ENCODE measurements at places on chromosomes 7 and 10.

DNA sequence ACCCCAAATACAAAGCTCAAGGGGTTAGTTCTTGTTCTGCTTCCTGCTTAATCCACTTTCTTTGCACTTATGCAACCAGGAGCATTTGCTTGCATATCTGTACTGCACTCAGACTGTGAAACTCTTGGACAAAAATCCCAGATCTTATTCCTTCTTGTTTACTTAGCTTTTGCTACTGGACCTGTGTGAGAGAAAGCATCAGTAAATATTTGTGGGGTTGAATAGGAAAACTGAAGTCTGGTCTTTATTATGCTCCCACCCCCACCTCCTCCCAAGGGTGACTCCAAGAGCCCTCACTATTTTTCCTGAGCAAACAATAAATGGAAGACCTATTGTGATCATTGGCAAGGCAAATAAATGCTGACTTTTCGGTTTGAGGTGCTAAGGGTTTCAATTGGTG, 57.1 kb upstream of the VSTM2A start:
- DNase-seq: no peak

DNA sequence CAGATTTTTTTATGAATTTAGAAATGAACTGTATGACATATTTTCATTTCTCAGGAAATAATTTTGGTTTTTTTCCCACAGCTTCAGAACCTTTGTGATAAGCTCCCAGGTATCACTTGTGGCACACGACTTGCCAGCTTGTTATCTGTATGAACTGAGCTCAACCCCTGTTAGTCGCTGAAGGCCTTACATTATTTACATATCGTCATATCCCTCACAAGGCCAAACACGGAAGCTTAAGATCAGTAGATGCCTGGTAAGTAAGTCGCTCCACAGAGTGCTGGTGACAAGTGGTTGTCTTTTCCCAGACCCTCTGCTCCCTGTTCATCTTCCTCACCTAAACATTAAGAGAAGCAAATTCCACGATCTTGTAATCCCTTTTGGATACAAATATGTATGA, 55.2 kb downstream of the RAPGEF5 start:
- no peak for DNase-seq

- no peak for DNase-seq
Observed at GRCh38 chr7:138105221-138105620, 29.0 kb downstream of the AKR1D1 start.

DNA sequence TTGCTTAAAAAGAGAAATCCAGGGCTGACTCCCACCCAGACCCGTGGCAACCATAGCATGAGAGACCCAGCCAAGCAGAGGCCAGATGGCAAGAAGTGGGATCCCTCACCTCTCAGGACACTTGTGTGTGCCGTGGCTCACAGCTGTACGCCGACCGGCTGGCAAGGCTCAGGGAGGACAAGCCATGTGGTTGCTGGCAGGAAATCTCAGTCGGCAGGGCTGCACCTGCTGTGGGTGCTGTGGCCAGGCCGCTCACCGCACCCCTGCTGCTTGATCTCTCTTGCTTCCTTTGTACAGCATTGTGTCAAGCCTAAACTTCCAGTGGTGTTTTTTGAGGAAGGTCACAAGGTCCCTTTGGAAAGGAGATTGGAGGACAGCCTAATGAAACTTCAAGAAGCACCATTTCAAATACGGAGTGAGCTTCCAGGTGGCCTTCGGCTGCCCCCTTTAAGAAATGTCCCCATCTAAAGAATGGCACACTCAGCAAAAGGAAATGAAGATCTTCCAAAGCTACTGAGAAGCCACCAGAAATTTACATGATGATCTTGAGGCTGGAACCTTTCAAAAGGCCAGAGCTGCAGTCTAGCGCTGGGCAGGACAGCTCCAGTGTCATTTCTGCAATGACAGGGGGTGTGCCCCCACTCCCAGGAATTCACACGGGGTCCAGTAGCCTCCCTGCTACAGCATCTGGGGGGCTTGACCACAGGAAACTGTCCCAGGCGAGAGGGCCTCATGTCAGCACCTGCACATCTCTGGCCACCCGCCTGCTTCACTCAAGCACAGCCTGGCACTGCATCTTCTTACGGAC, 409.0 kb upstream of the MGMT start:
- no peak for DNase-seq

DNA sequence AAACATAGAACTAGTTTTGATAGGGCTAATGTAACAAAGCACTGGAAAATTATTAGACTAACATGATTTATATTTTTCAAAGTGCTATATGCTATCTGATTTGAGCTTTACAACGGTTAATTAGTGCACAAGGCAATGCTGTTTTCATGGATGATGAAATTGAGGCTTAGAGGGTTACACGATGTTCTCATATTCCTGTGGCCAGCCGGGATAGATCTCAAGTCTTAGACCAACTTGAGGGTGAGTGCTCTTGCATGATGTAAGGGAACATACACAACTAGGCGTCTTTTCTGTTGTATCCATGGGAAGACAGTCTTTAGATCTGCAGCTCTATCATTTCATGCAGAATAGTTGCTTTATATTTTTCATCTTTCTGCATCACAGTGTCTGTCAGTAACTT, 4.1 kb downstream of the PRPF18 start:
- DNase-seq: no peak

- DNase-seq: no peak
Observed at GRCh38 chr7:84647797-84648757, 453.5 kb upstream of the SEMA3A start.

DNA sequence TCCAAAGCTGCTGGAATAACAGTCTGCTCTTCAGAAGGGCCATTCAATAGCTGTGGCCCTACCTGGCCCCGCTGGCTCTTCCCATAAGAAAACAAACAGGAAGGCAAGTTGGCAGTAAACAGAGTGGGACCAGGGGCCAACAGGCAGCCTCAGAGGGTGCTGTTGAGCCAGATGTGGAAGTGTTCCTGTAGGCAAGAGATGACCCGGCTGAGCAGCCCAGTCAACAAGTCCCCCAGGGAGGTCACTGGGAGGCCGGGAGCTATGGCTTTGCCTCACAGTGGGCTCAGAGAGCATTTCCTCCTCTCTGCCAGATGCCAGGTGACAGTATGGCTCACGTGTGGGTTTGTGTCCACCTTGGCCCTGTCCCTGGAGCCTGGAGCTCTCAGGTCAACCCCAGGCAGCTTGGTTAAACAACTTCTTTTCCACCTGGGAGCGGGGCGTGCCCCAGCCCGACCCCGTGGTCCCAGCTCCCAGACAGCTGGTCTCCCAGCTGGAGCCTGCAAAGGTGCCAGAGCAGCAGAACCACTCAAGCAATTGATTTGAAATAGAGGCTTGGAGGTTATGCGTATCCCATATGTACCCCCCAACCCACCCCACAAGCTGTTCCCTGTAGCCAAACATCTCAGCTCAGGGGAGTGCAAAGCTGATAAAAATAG, 33.8 kb upstream of the LOXL4 start:
- no peak for DNase-seq

DNA sequence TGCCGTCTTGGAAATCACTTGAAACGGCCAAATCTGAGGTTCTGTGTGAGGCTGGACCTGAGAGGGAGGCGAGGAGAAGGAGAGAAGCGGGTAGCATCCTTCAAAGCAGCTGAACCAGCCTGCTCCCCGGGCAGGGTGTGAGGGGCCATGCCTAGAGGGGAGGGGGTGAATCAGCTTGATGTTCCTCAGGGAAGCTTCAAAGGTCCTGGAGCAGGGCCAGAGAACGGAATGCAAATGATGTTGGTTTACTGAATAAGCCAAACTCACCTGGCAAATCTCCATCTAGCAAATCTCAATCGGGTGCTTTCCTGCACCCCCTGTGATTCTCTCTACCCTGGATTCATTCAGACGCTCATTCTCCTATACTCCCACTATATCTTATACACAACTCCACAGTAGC, 226.9 kb downstream of the WDR11 start:
- DNase-seq: peak; percentile 63

DNA sequence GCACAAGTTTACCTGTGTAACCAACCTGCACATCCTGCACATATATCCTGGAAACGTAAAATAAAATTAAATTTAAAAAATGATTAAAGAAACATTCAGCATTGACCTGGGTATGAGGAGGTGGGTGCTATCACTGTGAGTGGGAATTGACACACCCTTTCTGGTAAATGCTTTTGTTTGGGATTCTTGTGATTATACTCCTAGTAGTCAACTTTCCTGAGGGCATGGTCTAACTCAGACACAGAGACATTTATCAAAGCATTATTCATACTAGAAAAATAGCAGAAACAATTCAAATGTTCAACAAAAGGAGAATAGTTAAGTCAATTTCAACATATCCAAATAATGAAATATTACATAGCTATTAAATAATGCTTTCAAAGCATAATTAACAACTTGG, 44.2 kb downstream of the CNNM2 start:
- no peak for DNase-seq

GRCh38 chr10:113329121-113329596, 223.7 kb upstream of the HABP2 start:
- DNase-seq: no peak

GRCh38 chr10:45155784-45156183, 155.1 kb downstream of the ZNF22 start:
- DNase-seq: no peak

- DNase-seq: no peak
Observed at GRCh38 chr10:42960991-42961795, 115.7 kb upstream of the RET start.

- no peak for DNase-seq
Observed at GRCh38 chr10:15606377-15606776, 113.3 kb downstream of the ITGA8 start.

DNA sequence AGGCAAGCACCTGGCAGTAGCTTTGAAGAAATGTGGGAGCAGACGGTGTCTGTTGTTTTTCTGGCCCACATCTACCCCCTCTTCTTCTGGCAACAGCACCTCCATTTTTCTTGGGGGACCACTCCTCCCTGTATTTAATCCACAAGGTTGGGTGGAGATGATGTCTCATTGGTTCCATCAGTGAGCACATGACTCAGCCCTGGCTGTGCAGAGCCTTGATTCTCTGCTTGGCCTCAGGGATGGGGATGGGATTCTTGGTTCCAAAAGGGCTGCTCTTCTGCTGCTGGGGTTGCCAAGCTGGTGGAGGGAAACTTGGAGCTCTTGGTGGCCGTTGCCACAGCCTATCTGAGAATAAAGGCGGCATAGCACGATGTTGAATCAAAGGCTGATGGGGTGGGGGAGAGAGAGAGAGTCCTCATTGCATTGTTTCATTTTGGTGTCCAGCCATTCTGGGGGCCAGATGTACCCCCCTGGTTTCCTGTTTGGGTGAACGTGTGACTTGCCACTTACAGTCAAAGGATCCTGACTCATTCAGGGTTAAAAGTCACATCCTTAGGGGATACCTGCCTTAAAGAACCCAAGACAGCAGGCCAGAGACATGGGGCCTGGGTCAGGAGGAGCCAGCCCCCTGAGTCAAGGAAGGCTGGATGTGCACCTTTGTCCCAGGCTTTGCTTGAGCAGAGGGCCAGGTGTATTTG, 25.9 kb downstream of the GRK5 start:
- no peak for DNase-seq

- DNase-seq: no peak
Observed at GRCh38 chr7:30371321-30371720, 86.9 kb downstream of the ZNRF2 start.

GRCh38 chr10:94430701-94431100, 28.4 kb downstream of the TBC1D12 start:
- DNase-seq: no peak

GRCh38 chr7:65980478-65981250, 1.3 kb downstream of the GUSB start:
- DNase-seq: no peak

DNA sequence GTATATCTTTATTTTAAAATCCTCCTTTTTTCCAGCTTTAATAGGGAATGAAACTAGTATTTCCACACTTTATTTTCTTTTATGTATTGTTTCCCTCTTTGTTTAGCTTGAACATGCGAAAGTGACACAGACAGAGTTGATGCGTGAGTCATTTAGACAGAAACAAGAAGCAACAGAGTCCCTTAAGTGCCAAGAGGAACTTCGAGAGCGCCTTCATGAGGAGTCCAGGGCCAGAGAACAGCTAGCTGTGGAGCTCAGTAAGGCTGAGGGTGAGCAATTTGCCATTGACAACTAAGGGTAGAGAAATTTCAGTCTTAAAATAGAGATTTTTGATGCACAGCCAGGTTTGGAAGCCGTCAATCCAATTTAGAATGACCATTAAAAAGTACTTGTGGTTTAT, 73.1 kb downstream of the CYP51A1 start:
- DNase-seq: peak; percentile 33

DNA sequence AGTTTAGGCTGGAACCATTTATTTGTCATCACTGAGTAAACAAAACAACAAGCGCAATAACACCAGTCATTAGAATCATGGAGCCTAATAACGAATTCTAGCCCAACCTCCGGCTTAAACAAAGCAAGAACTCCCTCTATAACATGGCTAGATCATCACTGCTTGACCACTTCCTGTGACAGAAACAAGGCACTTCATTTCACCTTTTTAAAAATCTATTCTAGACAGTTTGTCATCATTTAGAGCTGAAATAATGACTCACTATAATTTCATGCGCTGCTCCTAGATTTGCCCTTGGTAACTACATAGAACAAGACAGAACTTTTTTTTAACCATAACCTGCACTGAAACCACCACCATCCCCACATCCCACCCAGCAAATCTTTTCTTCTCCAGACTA, 81.3 kb downstream of the OSBPL3 start:
- DNase-seq: no peak

DNA sequence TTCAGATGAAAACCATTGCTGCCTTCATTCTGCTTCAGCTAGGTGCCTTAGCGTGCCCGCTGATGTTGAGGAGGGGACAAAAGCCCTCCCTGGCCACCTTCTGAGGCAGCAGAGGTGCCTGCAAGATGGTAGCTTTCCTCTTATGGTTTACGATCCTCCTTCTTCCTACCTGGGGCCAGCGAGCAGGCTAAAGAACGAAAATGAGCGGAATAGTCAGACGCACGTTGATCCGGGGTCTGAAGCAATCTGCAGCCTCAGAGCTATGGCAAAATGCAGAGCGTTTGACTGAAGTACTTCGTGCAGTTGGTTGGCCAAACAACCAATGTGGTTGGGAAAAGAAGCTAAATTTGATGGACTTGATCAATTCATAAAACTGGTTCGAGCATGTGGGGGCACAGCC, 95.5 kb downstream of the GATA3 start:
- no peak for DNase-seq

DNA sequence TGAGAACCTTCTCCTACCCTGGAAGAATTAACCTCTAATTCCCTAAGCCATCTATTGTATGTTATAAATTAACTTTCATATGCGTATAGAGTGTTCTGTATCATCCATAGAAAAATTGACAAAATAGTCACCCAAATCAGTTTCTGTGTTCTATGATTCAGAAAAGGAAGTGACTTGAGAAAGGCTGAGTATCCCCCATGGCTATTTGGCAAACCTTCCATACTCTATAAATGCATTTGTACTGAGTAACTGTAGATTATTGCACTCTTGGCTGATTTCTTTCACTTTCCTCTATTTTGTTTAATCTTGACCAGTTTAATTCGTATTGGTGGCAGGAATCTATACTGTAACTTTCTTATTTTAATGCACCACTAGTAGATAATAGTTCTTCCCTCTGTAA, 182.2 kb downstream of the HTR7 start:
- DNase-seq: no peak

GRCh38 chr7:53306846-53307245, 271.4 kb downstream of the POM121L12 start:
- DNase-seq: no peak

GRCh38 chr10:22852712-22853353, 75.0 kb upstream of the ARMC3 start:
- DNase-seq: no peak
